ENCODE measurements at places on chromosomes 6 and 20. TPM values are rescaled to one million over a fixed set of nuclear protein-coding genes. Genes with fewer than 3 reads are reported as not detected.

The CBFA2T2 gene
- total RNA-seq = 11.5 TPM

The C20orf202 gene
- 0.28 TPM for total RNA-seq

The HLA-G gene
- total RNA-seq = not detected

The BHLHE23 gene
- not detected for total RNA-seq

GRCh38 chr6:134610411-134610810 lies 292.5 kb upstream of the SGK1 start:
- DNase-seq = no peak

Data from omental fat pad (tissue), 4 donors.